ENCODE measurements at places on chromosomes 2 and 18. TPM values are rescaled to one million over a fixed set of nuclear protein-coding genes. Genes with fewer than 3 reads are reported as not detected.

GRCh38 chr18:78126536-78126935 lies 853.1 kb upstream of the SALL3 start:
- H3K27me3 ChIP-seq = no peaks in the 10 kb centered on the region
- H3K4me3 ChIP-seq = no peak overlapping the region
- H3K4me1 ChIP-seq = no peaks in the 10 kb centered on the region
- DNase-seq = no peak

DNA sequence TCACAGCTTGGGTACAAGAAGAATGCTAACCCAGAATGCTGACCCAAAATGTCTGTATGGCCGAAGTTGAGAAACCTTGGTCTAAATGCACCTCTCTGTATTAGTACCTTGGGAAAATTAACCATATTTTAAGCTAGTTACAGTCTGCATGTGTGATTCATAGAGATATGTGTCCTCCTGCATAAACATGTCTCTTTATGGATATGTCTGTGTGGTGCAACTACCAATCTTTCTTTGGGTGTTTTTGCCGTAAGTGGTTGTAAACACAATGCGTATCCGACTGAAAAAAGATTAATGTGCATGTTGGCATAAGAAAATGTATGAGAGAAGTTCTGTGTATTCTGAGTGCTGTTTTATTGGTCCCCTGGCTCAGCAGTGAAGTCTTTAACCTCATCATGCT lies 54.2 kb upstream of the GAREM2 start:
- H3K4me1 ChIP-seq = no peaks in the 10 kb centered on the region
- H3K27me3 ChIP-seq = no peaks in the 10 kb centered on the region
- no peak overlapping the region for H3K4me3 ChIP-seq
- H3K36me3 ChIP-seq = peaks cover 9% of the 10 kb centered on the region

Gene CD8B2
- total RNA-seq = not detected

Gene WDR43
- total RNA-seq = 39.8 TPM

GRCh38 chr2:234193977-234194563 lies 143.6 kb downstream of the SPP2 start:
- peaks cover 2% of the 10 kb centered on the region for H3K36me3 ChIP-seq
- no peak overlapping the region for H3K27ac ChIP-seq
- no peaks in the 10 kb centered on the region for H3K4me1 ChIP-seq
- H3K27me3 ChIP-seq = peaks cover 16% of the 10 kb centered on the region
- no peak for DNase-seq
- no peak overlapping the region for H3K4me3 ChIP-seq

GRCh38 chr2:29182920-29183319 lies 67.7 kb downstream of the CLIP4 start:
- H3K27ac ChIP-seq = no peak overlapping the region
- H3K4me1 ChIP-seq = peaks cover 2% of the 10 kb centered on the region
- H3K4me3 ChIP-seq = no peak overlapping the region
- no peaks in the 10 kb centered on the region for H3K27me3 ChIP-seq

DNA sequence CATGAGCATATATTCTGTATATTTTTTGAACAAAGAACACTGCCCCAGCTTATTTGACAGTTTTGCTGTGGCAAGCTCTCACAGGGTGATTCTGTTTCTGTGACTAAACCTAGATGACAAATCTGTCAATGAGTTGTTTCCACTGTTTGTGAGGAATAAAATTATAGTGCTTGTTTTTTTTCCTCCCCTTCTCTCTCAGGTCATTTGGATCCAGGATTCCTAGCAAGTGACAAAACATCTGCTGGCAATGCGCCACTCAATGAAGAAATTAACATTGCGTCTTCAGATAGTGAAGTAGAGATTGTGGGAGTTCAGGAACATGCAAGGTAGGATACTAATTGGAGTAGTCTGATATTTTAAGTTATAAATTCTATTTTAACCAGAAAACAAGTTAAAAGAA lies 149.3 kb downstream of the HAUS1 start:
- peaks cover 21% of the 10 kb centered on the region for H3K36me3 ChIP-seq
- H3K27ac ChIP-seq = peak overlapping the region; percentile 8
- no peak overlapping the region for H3K4me3 ChIP-seq

Gene NEURL3
- not detected for total RNA-seq

- peaks cover 61% of the 10 kb centered on the region for H3K36me3 ChIP-seq
- H3K27ac ChIP-seq = no peak overlapping the region
- H3K27me3 ChIP-seq = no peaks in the 10 kb centered on the region
- no peak overlapping the region for H3K4me3 ChIP-seq
Observed at GRCh38 chr2:121377646-121378045, 92.6 kb upstream of the TFCP2L1 start.

Gene CHRNG
- not detected for total RNA-seq

DNA sequence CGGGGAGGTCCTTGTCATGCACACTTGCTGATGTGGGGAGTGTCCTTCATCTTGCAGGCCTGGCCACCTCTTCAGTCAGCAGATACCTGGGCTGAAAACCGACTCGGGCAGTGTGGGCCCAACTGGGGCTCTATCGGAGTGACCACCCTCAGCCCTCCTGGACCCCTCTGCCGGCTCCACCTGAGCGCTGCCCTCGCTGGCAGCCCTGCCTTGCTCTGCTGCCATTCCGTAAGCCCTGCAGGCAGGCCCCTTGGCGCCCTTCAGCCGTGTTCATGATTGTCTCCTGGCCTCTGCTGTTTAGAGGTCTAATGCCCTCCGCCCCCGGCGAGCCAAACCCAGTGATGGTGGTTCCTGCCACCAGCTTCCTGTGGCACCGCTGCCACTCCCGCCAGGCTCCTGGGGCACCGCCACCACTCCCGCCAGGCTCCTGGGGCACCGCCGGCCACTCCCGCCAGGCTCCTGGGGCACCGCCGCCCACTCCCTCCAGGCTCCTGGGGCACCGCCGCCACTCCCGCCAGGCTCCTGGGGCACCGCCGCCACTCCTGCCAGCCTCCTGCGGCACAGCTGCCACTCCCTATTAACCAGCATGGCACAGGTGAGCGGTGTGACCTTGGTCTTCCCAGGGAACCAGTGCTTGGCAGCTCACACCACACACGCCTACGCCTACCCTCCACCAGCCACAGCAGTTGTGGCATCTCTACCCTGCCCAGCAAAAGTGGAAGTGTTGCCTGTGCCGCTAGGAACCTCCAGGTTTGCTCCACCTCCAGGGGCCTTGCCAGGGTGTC lies 15.9 kb downstream of the CAPN10 start:
- peaks cover 5% of the 10 kb centered on the region for H3K4me1 ChIP-seq
- DNase-seq = no peak
- H3K27me3 ChIP-seq = no peaks in the 10 kb centered on the region
- no peaks in the 10 kb centered on the region for H3K36me3 ChIP-seq

Gene CXCR4
- not detected for total RNA-seq
